PC-9 (cell line): ENCODE measurements at places on chromosomes 6 and 20. TPM values are rescaled to one million over a fixed set of nuclear protein-coding genes. Genes with fewer than 3 reads are reported as not detected.

Gene CCND3
- total RNA-seq = 70.5 and 75.1 TPM in 2 replicates

Gene C6orf141
- 12.3 and 21.9 TPM in 2 replicates for total RNA-seq

Gene GHRH
- total RNA-seq = not detected in 2 replicates

Gene PNLDC1
- 0.20 TPM in 1 of 2 replicates, not detected in the other for total RNA-seq

Gene MTFR2
- 10.5 and 12.6 TPM in 2 replicates for total RNA-seq

Gene ZBTB12
- total RNA-seq = 16.2 and 20.3 TPM in 2 replicates

Gene SLC17A3
- total RNA-seq = not detected in 2 replicates

Gene EYA2
- not detected in 2 replicates for total RNA-seq

Gene CD93
- total RNA-seq = 0.07 TPM in 1 of 2 replicates, not detected in the other

Gene FRMD1
- total RNA-seq = not detected in 2 replicates

- DNase-seq = no peak
Measured at GRCh38 chr20:34268851-34269636, 27.8 kb downstream of the ASIP start.

- DNase-seq = no peak
Measured at GRCh38 chr6:135012764-135013163, 41.9 kb downstream of the HBS1L start.

DNA sequence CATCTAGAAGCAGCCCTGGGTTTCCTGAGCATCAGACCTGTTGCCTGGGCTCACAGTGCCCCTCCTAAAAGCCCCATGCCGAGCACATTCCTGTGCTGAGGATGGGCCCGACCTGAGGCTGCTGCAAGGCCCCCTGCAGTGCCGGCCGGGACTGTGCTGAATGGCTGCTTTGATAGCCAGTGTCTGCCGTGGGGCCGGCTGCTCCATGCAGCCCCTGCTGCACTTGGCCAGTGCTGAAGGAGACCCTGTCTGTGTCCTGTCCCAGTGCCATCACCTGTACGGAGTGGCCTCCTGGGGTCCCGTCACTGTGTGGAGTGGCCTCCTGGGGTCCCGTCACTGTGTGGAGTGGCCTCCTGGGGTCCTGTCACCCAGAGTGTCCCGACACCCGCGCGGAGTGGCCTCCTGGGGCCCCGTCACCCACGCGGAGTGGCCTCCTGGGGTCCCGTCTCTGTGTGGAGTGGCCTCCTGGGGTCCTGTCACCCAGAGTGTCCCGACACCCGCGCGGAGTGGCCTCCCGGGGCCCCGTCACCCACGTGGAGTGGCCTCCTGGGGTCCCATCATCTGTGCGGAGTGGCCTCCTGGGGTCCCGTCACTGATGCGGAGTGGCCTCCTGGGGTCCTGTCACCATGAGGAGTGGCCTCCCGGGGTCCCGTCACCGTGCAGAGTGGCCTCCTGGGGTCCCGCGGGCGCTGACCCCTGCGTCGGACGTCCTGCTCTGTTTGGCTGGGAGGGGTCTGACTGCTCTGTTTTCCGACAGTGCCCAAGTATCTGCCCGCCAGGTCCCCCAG is 7.0 kb downstream of the COL9A3 start:
- DNase-seq = no peak

DNA sequence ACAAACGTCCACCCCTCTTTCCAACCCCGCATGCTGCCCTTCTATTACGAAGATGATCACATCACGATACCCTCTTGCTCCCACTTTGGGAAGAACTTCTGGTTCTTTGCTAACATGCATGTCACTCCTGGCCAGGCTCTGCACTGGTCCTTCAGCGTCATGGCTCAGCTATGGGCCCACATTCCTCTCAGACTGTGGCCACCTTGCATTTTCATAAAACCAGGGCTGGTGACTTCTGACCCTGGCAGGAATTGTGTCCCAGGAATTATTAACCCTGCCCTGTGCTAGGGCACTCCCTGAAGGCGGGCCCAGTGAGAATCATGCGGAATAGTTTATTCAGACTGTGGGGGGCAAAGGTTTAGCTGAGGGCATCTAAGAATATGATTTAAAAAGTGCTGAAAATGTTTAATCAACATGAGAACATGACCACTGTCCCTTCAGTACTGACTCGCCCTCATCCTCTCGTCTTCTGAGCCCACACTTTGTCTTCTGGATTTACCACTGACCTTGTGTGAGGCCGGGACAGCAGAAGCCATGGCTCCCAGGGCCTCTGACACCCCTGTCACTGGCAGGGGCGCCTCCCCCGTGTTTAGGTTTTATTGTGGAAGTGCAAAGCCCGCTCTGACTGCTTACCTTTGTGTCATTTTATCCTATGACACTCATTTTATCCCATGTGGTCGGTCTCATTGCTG is 38.1 kb upstream of the THBS2 start:
- DNase-seq = no peak

GRCh38 chr6:107491138-107491609 is 1.3 kb downstream of the SOBP start:
- DNase-seq = peak; percentile 8

DNA sequence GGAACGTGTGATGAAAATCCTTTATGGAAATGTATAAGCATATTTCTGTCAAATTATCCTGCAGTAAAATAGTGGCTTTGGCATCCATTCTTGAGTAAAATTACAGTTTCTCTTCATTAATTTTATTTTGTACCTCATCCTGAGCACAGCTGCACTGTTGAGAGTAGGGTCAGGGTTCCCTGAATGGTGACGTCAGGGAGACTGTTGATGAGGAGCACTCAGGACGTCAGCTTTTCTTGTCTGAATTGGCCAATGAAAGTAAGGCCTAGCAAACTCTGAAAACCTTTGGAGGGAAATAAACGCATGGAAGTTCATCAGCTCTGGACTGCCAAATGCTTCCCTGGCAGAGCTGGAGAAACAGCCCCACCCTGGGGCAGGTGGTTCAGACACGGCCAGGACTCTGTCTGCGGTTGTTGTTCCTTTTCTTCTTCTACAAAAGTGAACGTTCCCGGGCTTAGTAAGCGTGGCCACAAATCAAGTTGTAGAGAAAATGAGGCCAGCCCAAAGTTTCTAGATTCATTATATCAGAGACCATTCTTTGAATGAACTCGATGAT is 179.7 kb upstream of the EXOC2 start:
- no peak for DNase-seq

GRCh38 chr6:145836170-145836569 is 21.6 kb upstream of the FBXO30 start:
- no peak for DNase-seq

- no peak for DNase-seq
Measured at GRCh38 chr20:44457016-44457415, 18.7 kb upstream of the TTPAL start.

DNA sequence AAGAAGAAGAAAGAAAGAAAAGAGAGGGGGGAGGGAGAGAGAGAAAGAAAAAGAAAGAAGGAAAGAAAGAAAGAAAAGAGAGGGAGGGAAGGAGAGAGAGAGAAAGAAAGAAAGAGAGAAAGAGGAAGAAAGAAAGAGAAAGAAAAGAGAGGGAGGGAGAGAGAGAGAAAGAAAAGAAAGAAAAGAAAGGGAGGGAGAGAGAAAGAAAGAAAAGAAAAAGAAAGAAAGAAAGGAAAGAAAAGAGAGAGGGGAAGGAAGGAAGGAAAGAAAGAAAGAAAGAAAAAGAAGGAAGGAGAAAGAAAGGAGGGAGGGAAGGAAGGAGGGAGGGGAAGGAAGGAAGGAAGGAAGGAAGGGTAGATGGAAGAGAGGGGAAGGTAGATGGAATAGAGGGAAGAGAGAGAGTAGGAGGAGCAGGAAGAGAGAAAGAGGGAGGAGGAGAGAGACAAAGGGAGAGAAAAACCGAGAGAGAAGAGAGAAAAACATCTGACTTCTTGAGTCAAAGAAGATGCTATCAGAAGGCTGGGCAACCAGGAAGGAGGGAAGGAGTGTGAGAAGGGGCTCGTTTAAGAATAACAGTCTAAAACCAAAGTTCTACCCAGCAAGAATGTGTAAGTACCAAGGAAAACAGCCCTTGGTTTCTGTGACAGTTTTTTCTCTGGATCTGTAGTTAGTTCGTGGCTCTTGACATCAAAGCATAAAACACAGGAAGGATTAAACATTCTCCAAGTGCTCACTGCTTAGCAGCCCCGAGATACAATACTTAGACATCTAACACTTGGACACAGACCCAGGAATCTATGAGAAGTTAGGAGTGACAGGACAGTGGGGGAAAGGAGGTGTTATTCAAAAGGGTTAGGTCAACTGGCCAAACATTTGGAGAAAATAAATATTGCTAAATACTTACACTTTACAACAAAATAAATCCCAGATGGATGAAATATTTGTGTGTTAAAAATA is 131.9 kb upstream of the STMND1 start:
- DNase-seq = no peak

DNA sequence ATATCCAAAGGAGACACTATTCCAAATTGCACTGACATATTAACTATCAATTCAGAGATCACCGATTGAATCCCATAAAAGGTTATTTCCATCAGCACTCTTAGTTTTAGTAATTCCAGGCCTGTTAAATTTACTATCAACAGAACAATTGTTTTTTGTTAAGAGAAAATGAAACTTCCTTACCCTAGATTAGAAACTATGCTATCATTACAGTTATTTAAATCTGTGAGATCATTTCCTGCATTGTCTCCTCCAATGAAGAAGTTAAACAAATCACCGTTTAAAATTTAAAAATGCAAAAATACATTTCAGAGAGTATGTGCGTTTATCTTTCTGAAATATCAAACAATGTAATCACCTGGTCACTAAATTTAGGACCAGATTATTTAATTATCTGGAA is 57.5 kb downstream of the HIVEP2 start:
- no peak for DNase-seq

- DNase-seq = no peak
Measured at GRCh38 chr6:91562955-91563354, 976.1 kb upstream of the MAP3K7 start.

DNA sequence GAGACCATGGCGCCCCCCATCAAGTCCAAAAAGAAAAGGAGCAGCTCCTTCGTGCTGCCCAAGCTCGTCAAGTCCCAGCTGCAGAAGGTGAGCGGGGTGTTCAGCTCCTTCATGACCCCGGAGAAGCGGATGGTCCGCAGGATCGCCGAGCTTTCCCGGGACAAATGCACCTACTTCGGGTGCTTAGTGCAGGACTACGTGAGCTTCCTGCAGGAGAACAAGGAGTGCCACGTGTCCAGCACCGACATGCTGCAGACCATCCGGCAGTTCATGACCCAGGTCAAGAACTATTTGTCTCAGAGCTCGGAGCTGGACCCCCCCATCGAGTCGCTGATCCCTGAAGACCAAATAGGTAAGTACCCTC is 41.7 kb upstream of the NAA20 start:
- peak; percentile 46 for DNase-seq

- DNase-seq = no peak
Measured at GRCh38 chr20:36343641-36344040, 37.5 kb downstream of the DLGAP4 start.

- no peak for DNase-seq
Measured at GRCh38 chr20:60804240-60804917, 447.7 kb upstream of the CDH4 start.

DNA sequence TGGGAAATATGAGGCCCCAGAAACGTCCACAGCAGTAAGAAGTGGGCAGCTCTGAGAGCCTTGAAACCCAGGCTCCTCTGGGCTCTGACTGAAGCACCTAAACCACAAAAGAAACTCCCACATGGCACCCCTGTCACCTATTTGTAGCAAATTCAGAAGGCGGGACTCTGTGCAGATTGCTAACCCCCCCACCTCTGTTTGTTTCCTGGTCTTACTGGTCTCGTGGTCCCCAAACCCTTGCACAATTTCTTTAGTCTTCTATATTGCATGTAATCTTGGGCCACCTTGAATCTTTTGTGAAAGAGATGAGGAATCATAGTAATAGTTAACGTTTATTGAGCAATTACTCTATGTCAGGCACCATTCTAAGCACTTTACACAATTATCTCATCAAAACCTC is 154.3 kb downstream of the PREX1 start:
- no peak for DNase-seq

DNA sequence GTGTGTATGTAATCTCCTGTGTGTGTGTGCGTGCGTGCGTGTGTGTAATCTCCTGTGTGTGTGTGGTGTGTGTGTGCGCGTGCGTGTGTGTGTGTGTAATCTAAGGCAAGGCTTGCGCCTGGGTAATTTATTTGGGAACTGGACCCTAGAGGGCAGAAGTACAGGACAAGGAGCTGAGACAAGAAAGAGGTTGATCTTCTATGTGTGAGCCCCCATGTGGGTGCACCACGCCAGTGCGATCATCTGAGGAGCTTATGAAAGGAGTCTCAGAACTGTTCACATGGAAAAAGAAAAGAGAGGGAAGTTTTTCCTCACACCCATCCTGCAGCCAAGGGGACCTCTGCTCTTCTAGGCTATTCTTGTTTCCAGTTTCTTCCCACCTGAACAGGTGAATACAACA is 220.1 kb upstream of the GGTLC1 start:
- DNase-seq = peak; percentile 7

DNA sequence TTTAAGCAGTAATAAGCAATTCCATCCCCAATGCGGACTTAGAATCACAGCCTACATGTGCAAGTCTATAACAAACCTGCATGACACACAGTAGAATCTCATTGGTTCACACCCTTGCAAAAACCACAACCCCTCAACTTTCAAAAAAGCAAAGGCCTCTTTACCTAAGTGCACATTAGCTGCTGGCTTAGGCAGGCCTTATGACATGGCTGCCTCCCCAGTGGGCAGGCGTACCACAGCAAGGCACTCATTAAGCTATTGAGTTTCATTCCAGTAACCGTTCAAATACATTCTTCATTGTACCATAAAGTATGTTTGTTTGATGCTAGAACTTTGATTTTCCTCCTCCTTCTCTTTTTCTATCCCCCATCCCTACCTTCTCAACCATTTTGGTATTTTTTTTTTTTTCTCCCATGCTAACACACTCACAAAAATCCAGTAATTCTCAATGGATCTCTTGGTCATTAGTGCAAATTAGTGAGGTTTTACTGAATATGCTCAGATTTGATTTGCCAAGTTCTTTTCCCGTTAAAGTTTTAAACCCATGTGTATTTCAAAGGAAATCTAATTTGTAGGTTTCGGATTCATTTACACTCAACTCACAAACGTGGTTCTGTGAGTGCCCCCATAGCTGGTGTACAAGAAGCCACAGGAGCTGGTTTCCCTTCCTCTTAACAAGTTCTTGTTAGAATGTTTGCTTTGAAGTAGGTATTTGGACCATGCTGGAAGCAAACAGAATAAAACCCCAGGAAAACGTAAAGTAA is 460.4 kb upstream of the RUNX2 start:
- DNase-seq = no peak

DNA sequence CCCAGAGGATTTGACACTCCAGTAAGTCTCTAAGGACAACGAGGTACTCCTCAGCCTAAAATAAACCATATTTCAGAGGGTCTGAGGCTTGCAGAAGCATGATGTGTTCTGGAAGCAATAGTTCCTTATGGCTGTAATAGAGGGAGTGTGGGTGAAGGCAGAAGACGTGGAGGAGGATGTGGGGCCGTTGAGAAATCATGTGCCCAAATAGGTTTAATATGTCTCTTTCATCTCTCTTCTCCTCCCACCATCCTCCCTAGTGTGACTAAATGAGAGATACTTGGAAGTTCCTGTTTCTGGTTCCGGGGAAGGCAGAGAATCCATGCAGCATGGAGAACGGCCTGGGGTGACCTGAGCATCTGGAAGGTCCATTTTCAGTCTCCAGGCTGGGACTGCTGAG is 174.0 kb upstream of the RSPO3 start:
- DNase-seq = no peak
